ENCODE measurements at places on chromosomes 16 and 17.

DNA sequence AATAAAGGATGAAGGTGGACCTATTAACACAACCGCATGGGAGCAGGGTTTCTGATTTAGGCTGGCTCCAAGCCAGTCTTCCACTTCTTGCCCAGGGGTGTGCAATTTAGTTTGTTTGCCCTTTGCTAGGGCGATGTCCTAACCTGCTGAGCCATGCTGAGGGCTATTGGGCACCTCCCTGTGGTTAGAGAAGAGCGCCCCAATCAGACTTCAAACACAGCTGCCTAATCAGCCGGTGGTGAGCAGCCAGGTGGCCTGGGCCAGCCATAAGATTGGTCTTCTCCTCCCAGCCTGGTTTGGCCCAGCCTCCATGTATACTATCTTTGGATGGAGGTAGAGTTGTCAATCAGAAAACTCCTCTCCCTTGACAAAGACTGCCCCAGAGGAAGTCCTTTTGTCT is 15.7 kb downstream of the TMEM94 start:
- no peak for DNase-seq

DNA sequence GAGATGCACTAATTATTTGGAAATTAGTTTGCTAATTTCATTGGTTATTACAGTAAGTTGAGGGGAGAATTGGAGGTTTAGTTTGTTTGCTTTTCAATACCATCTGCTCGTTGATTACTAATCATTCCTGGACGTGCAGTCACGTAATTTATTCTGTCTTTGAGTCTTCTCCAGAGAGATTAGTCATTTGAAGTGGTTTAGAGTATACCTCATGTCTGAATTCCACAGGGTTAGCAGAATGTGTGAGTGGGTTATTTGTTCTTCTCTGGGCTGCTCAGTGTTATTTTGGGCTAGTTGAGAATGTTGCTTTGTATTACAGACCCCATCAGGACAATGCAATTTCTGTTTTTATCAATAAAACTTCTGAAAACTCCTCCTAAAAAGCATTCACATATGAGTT is 265.0 kb downstream of the RBFOX1 start:
- DNase-seq, result no peak

- no peak for DNase-seq
These were observed at the start of gene IL34 for GRCh38 chr16:70646260-70647241. Gene IL34 (plus strand): TSS chr16:70646559. CDS start chr16:70646948, 389 bp downstream.

DNA sequence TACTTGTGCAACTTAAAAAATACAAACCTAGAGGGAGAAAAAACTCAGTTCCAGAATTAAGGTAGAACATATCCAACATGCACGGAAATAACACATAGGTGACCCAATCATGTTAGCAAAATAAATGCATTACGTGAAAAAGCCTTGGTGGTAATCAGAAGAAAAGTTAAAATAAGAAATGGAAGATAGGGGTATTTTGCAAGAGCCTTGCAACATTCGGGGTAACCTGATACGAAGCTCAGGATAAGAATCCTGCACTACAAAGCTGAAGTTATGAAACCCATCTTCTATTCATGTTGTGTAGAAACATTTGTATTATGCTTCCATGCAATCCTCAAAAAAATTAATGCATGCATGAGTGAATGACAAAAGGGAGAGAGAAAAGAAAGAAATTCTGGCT is 33.1 kb downstream of the CHCT1 start:
- DNase-seq, result no peak

DNA sequence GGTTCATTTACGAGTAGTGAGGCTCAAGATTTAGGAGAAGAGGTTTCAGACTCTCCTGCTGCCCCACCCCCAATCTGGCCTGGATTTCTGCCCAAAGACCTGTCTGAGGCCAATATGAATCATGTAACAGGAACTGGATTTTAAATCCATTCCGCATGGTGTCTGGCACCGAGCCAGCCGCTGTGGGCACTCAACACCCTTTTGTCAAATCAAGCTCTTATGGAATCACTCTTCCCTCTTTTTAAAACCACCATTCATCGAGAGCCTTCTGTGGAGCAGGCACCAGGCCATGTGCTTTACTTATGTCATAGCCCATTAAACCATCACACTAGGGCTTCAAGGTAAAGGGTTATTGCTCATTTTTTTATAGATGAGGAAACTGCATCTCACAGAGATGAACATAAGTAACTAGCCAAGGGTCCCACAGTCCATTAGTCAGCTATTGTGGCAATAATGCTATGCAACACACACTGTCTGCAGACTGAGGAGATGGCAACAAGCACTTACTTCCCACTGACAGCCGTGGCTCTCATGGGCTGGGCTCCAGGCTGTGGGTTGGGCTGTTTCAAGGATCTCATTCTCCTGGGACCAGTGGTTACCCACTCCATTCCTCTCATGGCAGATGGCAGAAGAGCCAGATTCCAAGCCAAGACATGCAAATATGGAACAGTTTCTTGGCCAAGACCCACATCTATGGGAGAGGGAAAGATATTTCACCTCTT is 93.6 kb downstream of the WSCD1 start:
- no peak for DNase-seq

- DNase-seq, result no peak
These were observed 409.9 kb upstream of the ZFHX3 start for GRCh38 chr16:73457851-73458250.

GRCh38 chr16:28317040-28317880 is 24.9 kb downstream of the SBK1 start:
- DNase-seq, result peak; percentile 32

DNA sequence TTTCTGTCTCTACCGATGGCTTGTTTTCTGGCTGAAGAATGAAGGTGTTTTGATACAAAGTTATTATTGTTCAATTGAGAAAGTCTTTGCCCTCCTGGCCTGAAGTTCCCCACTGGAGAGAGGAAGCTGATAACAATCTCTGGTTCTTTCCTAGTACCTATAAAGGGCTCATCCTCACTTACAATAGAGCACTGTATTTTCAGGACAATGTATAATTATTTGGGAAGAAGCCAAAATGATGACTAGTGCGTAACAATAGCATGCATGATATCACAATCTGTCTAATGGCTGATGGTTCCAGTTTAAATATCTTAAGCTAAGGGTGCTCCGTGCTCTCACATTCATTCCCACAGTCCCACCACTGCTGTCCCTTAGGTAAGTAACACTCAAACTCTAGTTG is 230.7 kb downstream of the IRX3 start:
- DNase-seq, result no peak

DNA sequence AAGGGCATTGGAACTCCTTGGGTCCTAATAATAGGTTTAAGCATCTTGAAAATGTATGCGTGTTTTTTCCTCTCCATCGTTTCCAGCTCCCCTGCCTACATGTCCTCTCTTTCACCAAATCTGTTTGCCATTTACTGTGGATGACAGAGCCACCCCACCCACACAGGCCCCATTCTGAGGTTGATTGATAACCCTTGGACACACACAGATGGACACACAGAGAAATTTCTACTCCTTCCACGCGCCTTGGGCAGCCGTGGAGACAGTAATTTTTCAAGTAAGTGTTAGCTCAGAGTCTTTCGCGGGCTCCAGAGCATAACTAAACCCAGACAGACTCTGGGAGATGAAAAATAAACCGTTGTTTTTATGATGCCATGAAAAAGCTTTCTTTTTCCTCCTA is 103.3 kb upstream of the NLRP1 start:
- DNase-seq, result no peak

DNA sequence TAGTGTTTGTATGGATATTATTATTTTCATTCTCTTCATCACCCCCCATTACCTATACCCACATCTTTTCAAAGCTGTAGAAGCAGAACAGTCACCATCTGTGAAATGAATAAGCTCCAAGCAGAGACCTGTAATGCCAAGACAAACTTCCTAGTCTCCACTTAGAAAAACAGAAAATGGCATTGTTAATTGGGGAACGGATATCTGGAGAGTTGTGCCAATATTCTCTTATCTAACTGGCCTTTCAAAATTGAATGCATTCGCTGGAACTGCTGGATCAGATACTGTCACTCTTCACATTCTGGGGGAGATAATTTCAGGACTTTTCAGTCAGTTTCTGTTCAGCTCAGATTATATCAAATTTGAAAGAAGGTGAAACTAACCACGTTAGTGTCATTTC is 464.4 kb upstream of the GOT2 start:
- no peak for DNase-seq

GRCh38 chr17:79838522-79839274 is 542 bp downstream of the CBX4 start:
- DNase-seq, result no peak

DNA sequence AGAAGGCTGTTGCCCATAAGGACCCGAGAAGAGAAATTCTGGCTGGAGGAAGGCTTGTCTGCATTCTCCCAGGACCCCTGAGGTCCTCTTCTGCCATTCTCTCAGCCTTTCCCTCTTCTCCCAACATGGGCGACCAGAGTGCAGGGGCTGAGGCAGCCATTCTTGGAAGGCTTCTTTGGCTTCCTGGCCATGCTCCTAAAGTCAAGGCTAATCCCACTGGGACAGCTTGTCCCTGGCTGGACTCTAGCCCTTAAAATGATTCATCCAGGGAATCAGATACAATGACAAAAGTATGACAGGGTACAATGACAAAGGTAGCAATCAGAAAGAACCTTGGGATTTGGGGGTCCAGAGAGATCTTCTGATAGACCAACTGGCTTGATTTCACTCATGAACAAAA is 26.8 kb downstream of the SRL start:
- no peak for DNase-seq

DNA sequence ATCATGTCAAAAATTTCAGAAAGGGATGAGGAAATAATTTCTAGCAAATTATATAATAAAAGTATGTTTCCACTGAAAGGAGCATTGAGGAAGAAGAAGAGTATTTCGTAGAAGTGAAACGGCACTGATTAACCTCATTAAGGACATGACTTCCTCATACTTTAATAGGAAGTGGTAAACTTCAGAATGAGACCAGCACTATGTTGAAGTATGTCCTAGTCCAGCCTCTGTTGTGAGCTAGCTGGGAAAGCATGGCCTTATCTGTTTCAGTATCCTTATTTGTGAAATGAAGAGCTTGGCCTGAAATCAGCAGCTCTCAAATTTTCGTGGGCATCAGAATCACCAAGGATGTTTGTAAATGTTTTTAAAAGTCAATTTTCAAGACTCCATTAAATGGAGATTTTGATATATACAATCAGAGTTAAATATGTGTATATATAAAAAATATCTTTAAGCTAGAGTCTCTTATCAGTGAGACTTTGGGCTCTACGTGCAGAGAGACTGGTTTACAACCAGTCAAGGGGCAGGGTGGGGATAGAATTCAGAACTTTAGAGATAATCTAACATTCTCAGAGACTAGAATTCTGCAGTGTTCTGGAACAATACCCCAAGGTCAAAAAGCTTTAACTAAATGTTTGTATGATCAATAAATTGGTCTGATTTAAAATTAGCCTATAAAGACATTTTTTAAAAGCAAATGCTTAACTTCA is 365.4 kb downstream of the CDH13 start:
- no peak for DNase-seq

DNA sequence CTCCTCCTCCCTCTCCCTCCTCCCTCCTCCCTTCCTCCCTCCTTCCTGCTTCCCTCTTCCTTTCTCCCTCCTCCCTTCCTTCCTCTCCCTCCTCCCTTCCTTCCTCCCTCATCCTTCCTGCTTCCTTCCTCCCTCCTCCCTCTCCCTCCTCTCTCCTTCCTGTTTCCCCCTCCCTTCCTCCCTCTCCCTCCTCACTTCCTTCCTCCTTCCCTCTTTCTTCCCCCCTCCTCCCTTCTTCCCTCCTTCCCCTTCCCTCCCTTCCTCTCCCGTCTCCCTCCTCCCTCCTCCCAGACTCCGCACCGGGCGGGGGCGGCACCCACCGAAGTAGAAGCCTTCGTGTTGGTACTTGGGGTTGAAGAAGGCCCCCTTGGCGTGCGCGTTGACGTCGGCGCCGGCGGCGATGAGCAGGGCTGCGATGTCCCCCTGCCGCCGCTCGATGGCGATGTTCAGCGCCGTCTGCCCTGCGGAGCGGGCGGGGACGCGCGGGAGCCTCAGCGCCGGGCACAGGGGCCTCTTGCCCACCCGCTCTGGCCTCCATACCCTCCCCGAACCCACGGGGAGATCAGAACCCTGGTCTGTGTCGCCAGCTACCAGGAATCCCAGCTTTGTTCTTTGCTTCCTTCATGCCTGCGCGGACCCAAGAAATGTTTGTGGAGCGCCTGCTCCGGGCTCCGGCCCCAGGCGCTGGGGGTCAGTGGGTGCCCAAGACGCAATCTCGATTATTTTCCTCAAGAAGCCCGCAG is 22.2 kb downstream of the TRPV3 start:
- no peak for DNase-seq

DNA sequence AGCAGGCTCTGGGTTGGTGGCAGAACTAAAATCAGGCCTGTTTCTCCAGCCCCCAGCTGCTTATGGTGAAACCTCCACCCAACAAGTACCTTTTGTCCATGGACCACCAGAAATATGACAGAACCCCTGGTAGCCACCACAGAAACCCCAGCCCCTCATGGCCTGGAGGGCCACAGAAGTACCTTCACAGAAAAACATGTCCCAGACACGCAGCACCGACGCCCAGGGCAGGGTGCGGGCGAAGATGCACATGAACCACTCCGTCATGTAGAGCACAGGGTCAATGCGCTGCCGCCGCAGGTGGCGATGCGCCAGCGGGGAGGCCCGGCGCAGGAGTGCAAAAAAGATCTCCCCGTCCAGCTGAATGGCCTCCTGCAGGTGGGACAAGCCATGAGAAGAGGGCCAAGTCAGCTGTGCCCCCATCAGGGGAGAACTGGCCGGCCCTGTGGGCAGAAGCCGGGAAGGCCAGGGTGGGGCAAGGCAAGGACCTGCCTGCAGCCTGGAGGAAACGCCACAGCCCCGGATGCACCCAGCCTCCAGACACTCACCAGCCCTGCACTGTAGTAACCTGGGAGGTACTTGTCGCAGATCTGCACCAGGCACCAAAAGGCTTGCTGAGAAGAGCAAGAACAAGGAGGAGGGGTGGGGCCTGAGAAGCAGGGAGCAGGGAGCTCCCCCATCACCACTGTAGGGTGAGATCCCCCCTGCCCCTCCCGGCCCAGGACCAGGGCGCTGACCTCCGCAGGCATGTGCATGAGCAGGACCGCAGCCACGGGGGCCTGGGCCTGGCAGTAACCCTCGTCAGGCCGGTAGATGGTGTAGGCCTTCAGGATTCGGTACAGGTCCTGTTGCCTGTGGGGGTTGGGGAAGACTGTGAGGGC is 4.1 kb upstream of the CD2BP2 start:
- DNase-seq, result no peak

DNA sequence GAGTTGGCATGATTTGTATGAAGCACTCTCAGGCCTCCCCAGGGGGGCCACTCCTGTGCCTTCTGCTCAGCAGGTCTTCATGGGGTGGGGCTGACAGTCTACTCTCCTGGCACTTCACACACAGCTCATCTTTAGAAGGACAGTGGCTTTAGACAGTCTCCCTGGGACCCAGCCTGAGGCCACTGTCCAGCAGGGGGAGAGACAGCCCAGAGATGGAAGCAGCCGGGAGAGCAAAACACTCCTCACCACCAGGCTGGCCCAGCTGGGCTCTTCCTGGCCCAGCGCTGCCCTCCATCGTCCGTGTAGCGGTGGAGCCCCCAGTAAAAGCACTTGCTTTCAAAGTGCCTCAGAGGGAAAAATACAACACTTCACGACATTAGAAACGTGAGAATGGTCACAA is 62.0 kb upstream of the CRHR1 start:
- no peak for DNase-seq

GRCh38 chr16:3480901-3481695 is 14.2 kb downstream of the C16orf90 start:
- no peak for DNase-seq

Data from omental fat pad (tissue), 4 donors.